ENCODE measurements at places on chromosomes 4 and X.
A peak's percentile ranks its signal among the peaks of the same experiment; 100 is the strongest.

- no peak for DNase-seq
Observed at GRCh38 chr4:113064244-113064643, 14.8 kb downstream of the ANK2 start.

DNA sequence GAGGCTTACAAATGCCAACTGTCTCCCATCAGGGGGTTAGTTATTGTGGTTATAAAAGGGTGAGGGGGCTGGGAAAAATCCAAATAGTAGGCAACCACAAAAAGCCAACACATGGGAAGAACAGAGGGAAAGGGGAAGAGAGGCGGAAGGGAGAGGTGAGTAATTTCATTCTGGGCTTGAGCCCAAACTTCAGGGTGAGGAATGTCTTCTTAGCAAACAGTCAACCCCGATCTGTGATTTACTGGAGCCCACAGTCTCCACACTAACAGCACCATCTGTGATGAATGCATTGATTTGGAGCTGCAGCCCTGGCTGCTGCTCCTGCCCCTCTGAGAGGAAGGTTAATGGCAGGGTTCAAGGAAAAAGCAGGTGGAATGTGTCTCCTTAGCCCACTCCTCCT, 162.2 kb upstream of the GPR101 start:
- no peak for DNase-seq

DNA sequence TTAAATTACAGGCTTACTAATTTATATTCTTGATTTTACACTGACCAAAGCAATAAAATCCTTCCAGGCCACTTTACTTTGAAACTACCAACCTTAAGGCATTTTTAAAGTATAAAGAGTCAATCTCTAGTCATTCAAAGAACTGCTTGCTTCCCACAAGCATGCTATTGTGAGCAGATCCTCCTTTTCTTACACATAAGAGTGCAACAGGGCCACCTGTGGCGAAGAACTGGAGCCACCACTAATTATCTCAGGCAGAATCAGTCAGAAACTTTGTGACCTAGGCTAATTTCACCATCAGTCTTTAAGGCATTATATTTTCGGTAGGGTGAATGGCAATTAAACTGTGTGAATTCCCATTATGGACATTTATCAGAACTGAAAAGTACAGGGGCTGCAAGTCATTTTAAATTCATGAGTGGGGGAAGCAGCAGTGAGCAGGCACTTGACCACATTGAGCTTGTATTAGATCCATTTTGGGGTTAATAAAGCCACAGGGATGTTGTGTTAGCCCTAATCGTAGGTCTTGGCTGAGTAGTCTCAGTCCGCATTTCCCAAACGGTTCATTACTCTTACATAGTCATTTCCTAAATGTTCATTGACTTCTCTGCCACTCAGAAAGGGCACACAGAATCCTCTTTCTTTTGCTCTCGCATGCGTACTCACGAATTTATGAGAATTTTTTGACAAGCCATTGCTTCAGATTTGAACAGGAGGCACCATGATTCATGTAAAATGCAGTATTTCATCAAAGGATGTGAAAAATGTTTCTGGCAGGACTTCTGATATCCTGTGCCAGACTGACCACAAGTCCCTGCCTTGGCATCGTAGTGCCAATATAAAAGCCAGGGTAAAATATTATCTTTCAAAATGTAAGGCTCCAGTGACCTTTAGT, 39.8 kb downstream of the NPY2R start:
- DNase-seq = no peak

GRCh38 chrX:136268051-136269048, 17.1 kb upstream of the MAP7D3 start:
- peak; percentile 17 for DNase-seq

DNA sequence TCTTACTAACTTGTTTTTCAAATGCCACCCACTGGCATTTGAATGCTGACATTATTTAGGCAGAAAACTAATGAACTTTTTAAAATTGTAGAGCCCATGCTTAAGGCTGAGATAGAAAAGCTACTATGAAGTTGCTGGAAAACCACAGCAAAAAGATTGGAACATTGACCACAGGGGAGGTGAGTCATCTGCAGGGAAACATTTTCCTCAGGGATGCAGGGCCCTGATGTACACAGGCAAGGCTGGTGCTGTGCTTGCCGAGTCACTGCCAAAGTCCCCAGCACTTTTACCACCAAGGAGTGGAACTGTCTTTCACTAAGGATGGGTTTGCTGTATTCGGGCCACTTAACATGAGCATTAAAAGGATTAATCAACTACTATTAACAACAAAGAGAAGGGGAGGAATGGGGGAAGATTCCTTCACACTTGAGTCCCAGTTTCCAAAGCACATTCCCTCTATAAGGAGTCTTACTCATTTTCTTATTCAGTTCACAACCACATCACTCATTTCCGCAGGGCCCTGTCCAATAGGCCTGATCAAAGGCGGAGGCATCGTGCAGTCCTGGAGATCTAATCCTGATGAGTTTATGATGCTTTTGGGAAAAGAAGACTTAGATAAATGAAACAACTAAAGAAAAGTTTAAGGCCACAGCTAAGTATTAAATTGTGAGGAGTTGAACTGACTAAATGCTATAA, 202.9 kb upstream of the NPY2R start:
- no peak for DNase-seq

DNA sequence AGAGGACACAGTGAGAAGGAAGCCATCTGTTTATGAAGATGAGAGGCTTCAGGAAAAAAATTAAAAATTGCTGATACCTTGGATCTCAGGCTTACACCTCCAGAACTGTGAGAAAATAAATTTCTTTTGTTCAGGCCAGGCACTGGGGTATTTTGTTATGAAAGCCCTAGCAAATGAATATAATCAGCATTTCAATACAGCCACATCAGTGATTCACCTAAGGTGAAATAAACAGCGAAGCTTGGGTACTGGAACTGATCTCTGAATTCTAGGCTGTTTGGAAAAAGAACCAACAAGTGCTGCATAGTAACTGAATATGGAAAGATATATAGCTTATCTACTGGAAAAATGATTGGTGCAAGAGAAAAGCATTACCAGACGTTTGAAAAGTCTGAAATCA, 88.5 kb downstream of the PDS5A start:
- no peak for DNase-seq

- no peak for DNase-seq
Observed at GRCh38 chrX:44878780-44879179, 5.8 kb downstream of the KDM6A start.

DNA sequence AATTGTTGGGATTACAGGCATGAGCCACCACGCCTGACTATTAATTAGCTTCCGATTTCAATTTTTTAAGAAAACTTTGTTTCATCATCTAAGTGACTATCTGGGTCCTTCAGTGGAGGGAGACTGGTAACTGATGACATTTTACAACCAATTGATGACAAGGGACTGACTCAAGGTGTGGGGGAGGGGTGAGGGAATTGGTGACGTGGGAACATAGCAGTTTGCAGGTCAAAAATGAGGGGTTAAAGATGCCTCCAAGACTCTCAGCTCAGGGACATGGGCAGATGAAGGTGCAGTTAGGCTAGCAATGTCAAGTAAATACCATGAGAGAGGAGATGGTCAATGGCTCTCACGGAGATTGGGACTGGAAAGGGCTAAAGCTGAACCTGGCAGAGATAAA, 5.7 kb upstream of the FAM9C start:
- DNase-seq = no peak

- DNase-seq = no peak
Observed at GRCh38 chr4:112206431-112206830, 25.2 kb upstream of the AP1AR start.

DNA sequence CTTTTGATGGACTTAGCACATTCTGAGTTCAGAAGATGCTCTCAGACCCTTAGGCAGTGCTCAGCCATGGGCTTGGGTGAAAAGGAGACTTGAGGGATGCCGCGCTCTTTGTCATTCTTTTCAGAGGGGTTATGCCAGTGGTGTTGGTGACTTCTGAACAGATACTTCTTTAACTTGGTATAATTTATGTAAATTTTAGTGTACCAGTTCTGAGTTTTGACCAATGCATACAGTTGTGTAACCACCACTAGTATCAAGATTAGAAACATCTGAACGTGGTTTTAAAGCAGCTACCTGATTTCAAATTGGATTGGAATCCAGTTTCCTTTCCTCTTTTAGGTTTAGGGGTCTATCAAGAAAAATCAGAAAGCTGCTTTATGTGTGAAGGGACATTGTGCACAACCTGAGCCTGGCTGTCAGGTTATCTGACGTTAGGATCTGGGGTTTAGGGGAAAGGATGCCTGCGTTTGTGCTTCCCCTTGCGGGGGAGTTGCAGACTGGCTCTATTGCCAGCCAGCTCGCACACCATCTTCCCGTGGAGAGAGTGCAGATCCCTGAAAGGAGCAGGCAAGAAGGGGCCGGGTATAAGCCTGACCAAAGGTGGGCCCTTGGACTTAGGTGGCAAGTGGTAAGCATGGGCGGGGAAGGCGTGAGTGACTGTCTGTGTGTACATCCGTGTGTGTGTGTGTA, 19.0 kb downstream of the SMS start:
- no peak for DNase-seq

DNA sequence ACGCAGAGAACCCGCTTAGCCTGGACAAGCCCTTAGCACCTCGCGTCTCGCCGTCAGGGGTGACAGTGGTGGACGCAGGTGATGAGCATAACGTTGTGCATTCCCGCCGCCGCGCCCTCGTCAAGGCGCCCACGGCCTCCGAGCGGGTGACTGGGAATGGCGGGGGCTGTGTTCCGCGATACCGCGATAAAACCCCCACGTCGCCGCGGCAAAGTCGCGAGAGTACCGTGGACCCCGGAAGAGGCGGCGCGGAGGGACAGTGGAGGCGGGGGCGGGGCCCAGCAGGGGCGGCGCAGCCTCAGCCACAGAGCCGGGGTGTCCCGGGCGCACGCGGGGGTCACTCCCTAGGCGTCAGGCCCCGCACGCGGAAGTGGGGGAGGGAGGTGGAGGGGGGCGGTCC, 53.8 kb downstream of the ZFYVE28 start:
- DNase-seq = peak; percentile 56

DNA sequence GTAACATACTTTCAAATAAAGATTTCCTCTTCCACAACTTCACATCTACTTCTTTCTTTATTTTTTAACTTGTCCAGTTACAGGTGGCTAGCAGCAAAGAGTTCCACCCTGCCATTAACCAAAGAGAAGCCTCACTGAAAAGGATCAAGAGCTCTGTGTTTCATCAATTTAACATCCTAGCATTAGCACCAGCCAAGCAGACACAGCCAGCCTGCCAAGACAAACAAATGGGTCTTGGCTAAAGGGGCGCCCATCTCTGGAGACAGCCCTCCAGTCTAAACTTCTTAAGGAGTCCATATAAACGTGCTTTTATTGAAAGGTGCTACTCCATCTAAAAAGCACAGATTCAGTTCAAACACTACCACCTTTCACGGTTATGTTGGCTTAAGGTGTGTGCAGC, 105.3 kb downstream of the ADAMTS3 start:
- no peak for DNase-seq

- no peak for DNase-seq
Observed at GRCh38 chr4:114423582-114423981, 175.0 kb upstream of the UGT8 start.

GRCh38 chr4:55186123-55186522, 60.7 kb upstream of the KDR start:
- DNase-seq = no peak

DNA sequence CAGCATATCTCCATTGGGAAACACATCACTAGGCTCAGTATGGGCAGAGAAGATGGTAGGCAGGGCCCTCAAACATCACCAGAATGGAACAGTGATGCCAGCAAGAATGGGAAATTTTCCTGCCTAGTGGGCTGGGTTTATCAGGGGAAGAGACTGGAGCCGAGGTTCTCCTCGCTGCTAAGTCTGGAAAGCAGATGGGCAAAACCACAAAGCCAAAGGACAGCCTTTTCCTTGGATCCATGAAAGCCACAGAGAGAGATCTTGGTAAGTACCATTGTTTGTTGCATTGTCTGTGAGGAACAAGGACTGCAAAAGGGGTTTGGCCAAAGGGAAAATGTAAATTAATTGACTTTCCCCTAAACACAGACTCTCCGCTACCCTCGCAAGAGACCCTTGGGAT, 80.1 kb downstream of the ATG4A start:
- DNase-seq = no peak

DNA sequence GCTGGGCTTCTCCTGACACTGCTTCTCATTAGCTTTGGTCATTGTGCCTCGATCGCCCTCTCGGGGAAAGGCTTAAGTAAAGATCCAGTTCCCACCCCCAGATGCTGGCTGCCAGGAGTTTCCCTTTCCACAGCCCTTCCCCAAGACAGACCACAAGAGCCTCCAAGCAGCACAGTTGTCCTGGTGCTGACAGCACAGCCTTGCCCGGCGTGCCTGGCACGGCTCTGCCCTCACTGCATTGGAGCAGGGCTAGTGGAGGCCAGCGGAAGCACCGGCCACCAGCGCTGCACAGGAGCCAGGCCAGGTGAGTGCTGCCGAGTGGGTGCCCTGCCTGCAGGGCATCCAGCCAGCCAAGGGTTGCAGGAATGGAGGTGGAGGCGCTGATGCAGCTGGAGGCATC, 9.7 kb upstream of the MSANTD1 start:
- no peak for DNase-seq

- DNase-seq = peak; percentile 22
Observed at GRCh38 chr4:48341776-48342605, 662 bp downstream of the SLAIN2 start.

- no peak for DNase-seq
Observed at GRCh38 chr4:6380746-6381410, 91.5 kb downstream of the PPP2R2C start.

DNA sequence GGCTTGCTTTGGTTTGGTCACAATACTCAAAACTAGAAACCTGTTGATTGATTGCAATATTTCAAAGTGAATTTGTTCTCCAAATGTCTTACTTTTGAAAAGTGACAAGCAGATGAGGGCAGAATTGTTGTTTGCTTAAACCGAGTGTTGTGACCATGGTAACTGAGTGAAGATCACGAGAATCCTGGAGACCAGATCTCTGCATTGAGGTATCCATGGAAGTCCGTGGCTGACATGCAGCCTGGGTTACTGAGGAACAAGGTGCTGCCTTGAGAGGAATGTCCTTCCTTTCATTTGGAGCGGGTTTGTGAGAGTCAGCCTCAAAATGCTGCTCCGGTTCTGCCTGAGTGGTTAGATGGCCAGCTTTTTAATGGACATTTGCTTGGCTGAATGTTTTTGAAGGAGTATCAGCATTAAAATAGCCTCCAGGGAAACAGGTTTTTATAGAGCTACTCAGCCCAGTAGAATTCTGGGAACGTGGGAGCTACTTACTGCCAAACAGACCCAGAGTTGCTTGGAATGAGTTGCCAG, 31.3 kb downstream of the NYX start:
- no peak for DNase-seq

- DNase-seq = peak; percentile 19
Observed at GRCh38 chr4:16026160-16026761, 57.6 kb downstream of the PROM1 start.

GRCh38 chrX:16212436-16212835, 45.2 kb downstream of the MAGEB17 start:
- DNase-seq = no peak

DNA sequence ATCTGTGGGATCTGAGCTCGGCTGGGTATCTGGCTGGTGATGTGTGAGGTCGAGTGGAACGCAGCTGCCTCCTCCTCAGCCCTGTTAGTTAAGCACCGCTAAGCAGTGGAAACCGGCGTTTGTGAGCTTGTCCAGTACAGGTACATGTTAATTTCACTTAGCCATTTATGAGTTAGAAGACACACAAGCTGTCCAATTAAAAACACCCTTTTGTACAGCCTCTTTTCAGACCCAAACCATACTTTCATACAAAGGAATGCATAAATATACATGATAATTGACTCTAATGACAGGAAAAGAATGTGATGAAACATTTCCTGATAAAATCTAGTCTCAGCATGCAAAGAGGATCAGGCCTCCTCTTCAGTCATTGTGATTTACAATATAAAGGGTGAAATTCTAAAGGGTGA, 163.6 kb upstream of the FAT1 start:
- DNase-seq = no peak

- no peak for DNase-seq
Observed at GRCh38 chrX:21926527-21927278, 13.8 kb upstream of the SMS start.

All from activated T-cell treated with anti-CD3 and anti-CD28 coated beads for 24 hours (primary cell).